ENCODE measurements at places on chromosomes 4 and X. TPM values are rescaled to one million over a fixed set of nuclear protein-coding genes. Genes with fewer than 3 reads are reported as not detected.

DNA sequence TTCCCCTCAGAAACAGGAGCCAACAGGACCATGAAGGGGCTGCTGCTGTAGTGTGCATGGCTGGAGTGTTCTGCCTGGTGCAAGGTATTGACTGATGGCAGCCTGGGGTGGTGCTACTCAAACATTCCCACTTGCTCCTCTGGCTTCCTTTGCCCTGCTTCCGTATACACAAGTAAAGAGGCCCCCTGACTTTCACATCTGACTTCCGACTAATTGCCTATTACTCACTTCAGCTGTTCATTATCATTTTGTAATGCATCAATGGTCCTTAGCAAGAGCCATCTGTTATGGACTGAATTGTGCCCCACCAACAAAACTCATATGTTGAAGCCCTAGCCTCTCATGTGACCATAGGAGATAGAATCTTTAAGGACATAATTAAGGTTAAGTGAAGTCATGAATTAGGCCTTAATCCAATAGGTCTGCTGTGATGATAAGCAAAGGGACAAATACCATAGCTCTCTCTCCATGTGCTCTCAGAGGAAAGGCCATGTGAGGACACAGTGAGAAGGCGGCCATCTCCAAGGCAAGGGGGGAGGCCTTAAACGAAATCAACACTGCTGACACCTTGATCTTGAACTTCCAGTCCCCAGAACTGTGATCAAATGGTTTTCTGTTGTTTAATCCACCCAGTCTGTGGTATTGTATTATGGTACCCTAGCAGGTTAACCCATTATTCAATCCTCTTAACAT is 122.5 kb upstream of the CLNK start:
- DNase-seq, result no peak

- peak; percentile 11 for DNase-seq
Measured at GRCh38 chr4:109701566-109702410, 1.5 kb downstream of the CASP6 start.

The RPS6KA6 gene
- total RNA-seq, result not detected

The RAB40AL gene
- total RNA-seq, result 0.76 TPM

The AMOT gene
- total RNA-seq, result 6.8 TPM

DNA sequence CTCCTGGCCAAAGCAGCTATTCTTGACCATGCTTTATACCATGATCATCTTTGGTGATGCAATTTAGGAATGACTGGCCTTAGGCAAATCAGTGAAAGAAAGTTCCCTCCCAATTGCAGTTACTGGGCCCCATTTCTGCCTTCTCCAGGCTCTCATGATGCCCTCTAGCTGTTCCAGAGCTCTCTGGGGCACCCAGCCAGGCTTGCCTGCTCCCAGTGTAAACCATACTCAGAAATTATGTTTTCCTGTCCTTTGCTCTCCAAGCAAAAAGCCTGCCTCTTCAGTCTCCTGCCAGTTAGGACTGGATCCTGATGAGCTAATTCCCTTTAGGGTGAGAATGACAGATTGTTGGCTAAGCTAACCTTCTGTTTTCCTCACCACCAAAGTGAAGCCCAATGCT is 85.3 kb upstream of the RBPJ start:
- no peak for DNase-seq

The MAML3 gene
- 0.74 TPM for total RNA-seq

DNA sequence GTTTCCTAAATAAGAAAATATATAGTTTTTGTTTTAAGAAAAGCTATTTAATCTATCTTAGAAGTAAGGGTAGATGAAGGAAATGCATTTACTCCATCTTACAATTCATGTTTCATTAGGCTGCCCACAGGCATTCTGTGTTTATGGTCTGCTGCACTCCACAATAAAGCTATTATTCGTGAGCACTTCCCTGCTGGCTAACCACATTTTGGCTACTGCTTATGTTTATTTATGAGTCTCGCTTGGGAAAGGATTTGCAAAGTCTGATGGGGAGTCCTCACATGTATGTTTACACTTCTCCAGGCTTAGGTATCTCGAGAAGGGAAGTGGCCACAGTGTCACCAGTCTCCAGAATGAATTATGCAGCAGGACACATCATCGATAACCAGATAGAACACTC is 260.8 kb upstream of the VCX start:
- DNase-seq, result no peak

- DNase-seq, result no peak
Measured at GRCh38 chr4:28402751-28403150, 1542.1 kb downstream of the STIM2 start.

All from OCI-LY7 (cell line).